Femur (tissue), 1 donor: ENCODE measurements at places on chromosomes 6 and 20.

- no peak for DNase-seq
These were observed 79.0 kb upstream of the MEI4 start for GRCh38 chr6:77573843-77574242.

- DNase-seq, result no peak
These were observed 137.8 kb upstream of the PHACTR1 start for GRCh38 chr6:12578751-12579150.

- peak; percentile 72 for DNase-seq
These were observed 120.5 kb downstream of the SOD2 start for GRCh38 chr6:159572439-159573110.

DNA sequence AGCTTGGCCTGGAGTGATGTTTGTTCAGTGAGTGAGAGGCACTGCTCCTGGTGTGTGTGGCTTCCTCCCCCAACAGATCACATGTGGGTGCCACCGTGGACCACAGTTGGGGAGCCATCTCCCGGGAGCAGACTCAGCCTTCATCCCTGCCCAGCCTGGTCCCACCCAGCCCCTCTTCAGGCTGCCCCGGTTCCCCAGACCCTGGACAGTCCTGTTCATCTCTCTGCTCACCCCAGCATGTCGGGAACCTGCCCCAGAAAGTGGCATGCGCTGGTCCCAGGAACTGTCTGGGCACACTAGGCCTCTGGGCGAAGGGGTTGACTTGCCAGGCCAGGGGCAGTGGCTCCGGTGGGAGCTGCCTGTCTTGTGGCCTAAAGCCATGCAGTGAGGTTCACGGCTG, 21.5 kb upstream of the PPP1R3G start:
- DNase-seq, result no peak

GRCh38 chr6:21355638-21356037, 237.9 kb upstream of the SOX4 start:
- DNase-seq, result no peak

DNA sequence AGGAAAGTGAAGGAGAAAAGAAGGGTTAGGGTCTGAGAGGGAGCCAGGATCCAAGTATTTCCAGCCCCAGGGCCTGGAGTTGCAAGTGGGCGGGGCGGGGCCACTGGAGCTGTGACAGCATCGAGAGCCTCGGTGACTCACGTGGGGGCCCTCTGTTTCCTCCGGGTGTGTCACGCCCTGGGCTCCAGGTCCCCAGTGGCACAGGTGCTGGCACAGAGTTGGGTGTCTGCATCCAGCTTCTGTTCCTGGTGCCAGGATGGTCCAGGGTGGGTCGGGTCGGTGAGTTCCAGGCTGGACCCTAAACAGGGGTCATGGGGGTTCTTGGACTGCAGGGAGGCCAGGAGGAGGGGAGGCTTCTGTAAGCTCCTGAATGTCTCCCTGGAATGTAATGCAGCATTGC, 16.7 kb downstream of the RAET1L start:
- no peak for DNase-seq

GRCh38 chr6:33981421-33981820, 164.5 kb downstream of the GRM4 start:
- DNase-seq, result no peak

DNA sequence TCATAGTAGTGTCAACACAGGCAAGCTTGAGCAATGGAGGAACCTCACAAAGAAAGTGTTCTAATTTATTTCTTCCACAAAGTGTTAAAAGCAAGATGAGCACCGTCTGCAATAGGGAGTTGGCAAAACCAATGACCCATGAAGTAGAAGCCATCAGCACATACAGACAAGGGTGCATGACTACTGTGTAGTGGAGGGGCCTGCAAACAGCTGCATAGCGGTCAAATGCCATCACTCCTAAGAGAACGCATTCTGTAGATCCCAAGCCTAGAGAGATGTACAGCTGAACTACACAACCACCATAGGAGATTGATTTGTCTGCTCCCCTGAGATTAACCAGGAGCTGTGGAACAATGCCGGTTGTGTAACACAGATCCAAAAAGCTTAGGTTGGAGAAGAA, 26.8 kb upstream of the ZNF165 start:
- no peak for DNase-seq

GRCh38 chr6:116386581-116387299, 16.0 kb downstream of the DSE start:
- DNase-seq, result no peak

GRCh38 chr6:105272786-105273185, 93.0 kb upstream of the POPDC3 start:
- peak; percentile 22 for DNase-seq

- DNase-seq, result no peak
These were observed 62.7 kb upstream of the SLC2A12 start for GRCh38 chr6:134114918-134115714.

- DNase-seq, result no peak
These were observed 33.9 kb upstream of the TNFRSF21 start for GRCh38 chr6:47343600-47343999.

GRCh38 chr6:170147056-170147787, 143.7 kb downstream of the DLL1 start:
- DNase-seq, result no peak

DNA sequence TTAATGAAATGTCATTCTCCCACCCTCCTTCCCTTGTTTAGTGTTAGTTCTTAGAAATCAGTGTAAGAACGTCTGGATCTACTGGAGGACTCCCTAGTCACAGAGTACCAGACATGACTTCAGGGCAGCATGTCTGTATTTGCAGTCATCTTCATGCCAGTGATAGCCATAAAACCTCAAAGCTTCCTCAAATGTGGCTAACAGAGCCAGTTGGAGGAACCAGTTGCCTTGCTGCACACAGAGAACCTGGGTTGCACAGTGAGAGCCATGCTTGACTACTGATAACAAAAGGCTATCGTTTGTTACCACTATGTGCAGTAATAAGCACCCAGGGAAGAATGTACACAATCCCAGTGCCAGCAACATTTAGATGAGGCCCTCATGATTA, 20.1 kb downstream of the NT5E start:
- DNase-seq, result no peak

DNA sequence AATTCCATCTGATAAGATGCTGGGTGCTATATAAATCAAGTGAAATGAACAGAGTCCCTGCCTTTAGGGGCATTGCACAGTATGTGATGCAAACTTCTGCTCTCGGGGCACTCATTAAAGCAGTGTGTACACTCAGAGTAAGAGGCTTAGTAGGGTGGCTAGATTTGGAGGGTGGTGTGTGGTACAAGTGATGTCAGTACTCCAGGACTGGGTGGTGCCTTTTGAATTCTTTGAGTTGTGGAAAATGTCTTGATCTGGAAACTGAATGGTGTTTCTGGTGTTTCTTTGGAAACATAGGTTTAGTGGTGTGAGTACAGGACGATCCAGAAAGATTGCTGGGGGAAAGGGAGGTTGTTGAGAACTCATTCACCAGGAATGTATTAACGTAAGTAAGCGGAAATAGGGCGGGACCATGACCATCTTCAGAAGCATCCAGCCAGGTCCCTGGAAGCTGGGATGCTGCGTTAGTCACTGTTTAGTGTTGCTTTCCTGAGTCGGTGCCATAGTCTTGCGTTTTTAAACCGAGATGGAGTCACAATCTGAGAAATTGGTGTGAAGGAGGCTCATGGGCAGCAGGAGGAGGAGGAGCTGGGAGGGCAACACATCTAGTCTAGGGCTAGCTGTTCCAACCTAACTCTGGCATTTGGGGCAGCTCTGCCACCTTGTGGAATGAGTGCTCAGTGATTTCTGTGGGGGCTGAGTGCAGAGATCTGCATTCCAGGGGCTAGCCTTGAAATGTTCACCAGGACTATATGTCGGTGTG, 70.3 kb downstream of the SCAND1 start:
- DNase-seq, result peak; percentile 78

- no peak for DNase-seq
These were observed 5.0 kb upstream of the SLC12A5 start for GRCh38 chr20:46023999-46024398.

- DNase-seq, result no peak
These were observed 10.5 kb upstream of the MAP1LC3A start for GRCh38 chr20:34547844-34548613.

DNA sequence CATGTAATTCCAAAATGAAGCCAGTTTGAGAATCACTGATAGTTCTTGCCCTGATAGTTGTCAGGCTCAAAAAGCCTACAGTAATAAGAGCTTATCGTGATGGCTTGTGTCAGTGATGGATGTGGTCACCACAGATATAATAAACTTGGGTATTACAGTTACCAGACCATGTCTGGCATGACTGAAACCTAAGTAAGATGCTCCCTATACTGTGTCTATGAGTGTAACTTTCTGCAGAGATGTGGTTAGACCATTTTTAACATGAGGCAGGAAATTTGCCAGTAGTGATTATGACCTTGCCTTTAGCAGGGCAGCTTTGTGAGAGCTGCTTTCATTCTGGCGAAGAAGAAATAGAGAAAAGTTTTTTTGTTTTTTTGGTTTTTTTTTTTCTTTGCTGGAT, 90.2 kb downstream of the ANKS1A start:
- DNase-seq, result no peak

- DNase-seq, result no peak
These were observed 38.8 kb downstream of the PPARD start for GRCh38 chr6:35381132-35381531.

DNA sequence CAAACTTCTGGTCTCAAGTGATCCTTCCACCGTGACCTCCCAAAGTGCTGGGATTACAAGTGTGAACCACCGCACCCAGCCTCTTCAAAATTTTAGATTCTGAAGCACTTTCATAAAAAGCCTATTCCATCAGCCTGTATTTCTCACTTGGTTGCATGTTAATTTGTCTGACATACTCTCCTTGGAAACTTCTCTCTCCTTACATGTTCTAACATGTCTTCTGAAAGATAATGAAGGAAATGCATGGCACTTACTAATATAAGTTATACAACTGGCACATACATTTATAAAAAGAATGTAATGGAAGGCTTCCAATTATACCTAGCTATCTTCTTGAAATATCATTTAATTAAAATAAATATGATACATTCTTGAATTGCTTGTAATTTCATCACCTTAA, 597.5 kb downstream of the TBC1D32 start:
- no peak for DNase-seq

GRCh38 chr6:2990248-2990931, 9.3 kb upstream of the NQO2 start:
- DNase-seq, result peak; percentile 49

- DNase-seq, result no peak
These were observed 145.5 kb downstream of the RNASET2 start for GRCh38 chr6:166810864-166811263.

DNA sequence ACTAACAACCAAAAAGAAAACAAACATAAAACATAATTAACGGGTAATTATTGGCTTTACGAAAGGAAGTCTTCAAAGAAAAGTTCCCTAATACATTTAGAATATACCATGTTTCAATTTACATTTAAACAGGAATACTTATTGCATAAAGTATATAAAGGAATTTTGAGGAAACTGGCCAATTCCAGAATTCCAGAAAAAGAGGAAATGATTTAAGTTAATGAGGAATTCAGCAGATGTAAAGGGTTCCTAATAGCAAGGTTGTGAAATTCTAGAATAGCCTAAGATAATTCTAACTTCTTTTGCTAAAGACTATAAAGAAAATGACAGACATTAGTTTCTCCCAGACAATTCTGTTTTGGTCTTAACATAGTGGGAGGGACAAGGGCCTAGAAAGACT, 35.0 kb downstream of the DTNBP1 start:
- no peak for DNase-seq

DNA sequence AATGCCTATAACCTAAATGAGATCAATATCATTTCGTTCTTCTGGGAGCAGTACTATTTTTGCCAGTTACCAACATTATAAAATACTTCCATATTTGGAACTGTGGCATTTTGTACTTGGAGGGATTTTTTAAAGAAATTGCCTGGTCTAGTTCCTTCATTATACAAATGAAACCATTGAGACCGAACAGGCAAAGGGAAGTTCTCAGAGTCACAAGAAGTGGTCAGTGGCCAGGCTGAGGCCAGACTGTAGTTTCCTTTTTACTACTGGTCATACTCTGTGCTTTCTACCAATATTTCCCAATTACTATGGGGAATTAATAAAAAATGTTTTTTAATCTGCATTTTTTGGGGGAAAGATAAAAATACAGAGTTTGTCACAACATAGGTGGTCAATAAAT, 332.0 kb downstream of the NRN1 start:
- no peak for DNase-seq

DNA sequence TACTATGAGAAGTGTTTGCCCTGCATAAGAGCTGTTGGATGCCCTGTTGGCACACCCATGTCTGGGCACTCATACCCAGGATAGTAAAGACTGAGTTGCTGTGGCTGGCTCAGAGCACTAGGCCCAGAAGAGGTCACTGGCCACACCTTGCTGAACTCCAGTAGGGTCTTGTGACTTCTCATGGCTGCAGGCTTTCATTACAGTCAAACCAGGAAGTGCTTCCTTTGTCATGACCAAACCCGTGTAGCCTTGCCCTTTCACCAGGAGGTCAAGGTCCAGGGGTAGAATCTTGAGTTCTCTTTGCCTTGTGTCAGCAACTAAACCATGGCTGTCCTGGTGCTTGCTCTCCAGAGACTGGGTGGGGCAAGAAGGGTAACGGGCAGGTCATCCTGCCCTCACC, 49.5 kb downstream of the CD164 start:
- no peak for DNase-seq

GRCh38 chr6:33980176-33981175, 165.4 kb downstream of the GRM4 start:
- DNase-seq, result no peak

- DNase-seq, result no peak
These were observed 64.4 kb downstream of the EZR start for GRCh38 chr6:158754738-158755137.

GRCh38 chr6:31878726-31879125, at the start of gene SLC44A4:
TSS of gene SLC44A4 (minus strand) at chr6:31878997. CDS start at chr6:31878980, 17 bp downstream.
- DNase-seq, result no peak

DNA sequence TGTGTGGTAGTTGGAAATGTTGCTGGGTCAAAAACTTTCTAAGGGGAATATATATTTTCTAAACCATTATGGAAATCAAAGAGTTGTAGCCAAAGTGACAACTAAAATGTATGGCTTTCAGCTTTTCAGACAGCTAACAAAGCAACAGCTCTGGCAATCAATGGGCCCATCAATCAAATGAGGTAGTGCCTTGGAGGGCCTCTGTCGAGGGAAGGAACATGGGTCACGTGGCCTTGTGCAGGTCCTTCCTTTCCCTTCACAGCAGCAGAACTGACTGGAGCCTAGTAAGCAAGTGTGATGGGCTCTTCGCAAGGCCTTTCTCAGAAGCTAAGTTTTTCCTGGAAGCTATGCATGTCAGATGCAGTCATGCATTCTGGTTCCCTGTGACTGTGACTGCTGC, 17.9 kb downstream of the FAXC start:
- DNase-seq, result no peak

DNA sequence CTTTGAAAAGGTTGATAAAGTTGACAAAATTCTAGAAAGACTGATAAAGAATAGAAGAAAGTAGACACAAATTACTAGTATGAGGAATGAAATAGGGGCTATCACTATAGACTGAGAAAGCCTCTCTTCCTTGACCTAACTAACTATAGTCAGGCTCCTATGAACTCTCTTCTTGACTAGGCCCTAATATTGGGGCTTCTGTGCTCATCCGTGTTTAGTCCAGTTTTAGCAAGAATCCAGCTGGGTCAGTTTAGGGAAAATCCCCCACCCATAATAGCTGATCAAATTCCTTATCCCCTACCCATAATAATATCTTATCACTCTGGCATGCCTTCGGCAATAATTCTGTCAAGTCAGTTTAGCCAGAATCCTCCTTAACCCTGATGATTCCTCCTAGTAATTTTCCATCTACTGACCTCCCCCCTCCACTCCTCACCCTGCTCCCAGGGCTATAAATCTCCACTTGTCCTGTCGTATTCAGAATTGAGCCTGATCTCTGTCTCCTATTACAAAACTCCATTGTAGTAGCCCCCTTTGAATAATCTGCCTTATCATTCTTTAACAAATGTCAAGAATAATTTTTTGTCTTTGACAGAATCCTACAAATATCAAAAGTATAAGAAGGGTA, 138.1 kb downstream of the TFAP2A start:
- no peak for DNase-seq

- no peak for DNase-seq
These were observed 33.3 kb downstream of the SLX4IP start for GRCh38 chr20:10468340-10468845.
